Bronchus fibroblast of lung (primary cell): ENCODE measurements at places on chromosomes 5 and 9. TPM values are rescaled to one million over a fixed set of nuclear protein-coding genes. Genes with fewer than 3 reads are reported as not detected.

Gene TAF11L5
- not detected in 2 replicates for total RNA-seq

Gene PLAC8L1
- total RNA-seq = not detected in 2 replicates

Gene PCDHB9
- total RNA-seq = not detected in 2 replicates

Gene AK8
- 0.34 and 0.59 TPM in 2 replicates for total RNA-seq

Gene SPATA31C1
- total RNA-seq = not detected in 2 replicates

Gene FLT4
- total RNA-seq = under 0.01 and 0.45 TPM in 2 replicates

Gene NUTM2F
- total RNA-seq = not detected in 2 replicates

Gene INPP5E
- 10.0 and 11.9 TPM in 2 replicates for total RNA-seq

Gene SV2C
- total RNA-seq = not detected in 2 replicates

Gene GFRA3
- total RNA-seq = not detected in 2 replicates

Gene WDR38
- not detected in 2 replicates for total RNA-seq

Gene PCDH1
- 0.15 and 0.17 TPM in 2 replicates for total RNA-seq

Gene ANKRD55
- under 0.01 TPM in 1 of 2 replicates, not detected in the other for total RNA-seq

Gene IZUMO3
- not detected in 2 replicates for total RNA-seq

Gene UQCRQ
- total RNA-seq = 186 and 237 TPM in 2 replicates

Gene ADAMTSL2
- not detected in 2 replicates for total RNA-seq

Gene CAVIN4
- 0.15 and 0.17 TPM in 2 replicates for total RNA-seq

Gene CCL21
- not detected in 2 replicates for total RNA-seq

Gene AMBP
- total RNA-seq = not detected in 2 replicates

Gene CORO2A
- 1.5 and 2.1 TPM in 2 replicates for total RNA-seq

Gene ISOC1
- total RNA-seq = 16.2 and 18.2 TPM in 2 replicates

Gene ADRB2
- 1.9 and 2.5 TPM in 2 replicates for total RNA-seq

Gene IFNA8
- total RNA-seq = not detected in 2 replicates

Gene ANKRD18A
- total RNA-seq = under 0.01 TPM in 2 replicates

Gene UBTD2
- 16.4 and 20.3 TPM in 2 replicates for total RNA-seq

Gene TAF11L10
- not detected in 2 replicates for total RNA-seq

Gene PCDHA9
- total RNA-seq = not detected in 2 replicates

Gene GPR150
- total RNA-seq = 0.34 and 0.59 TPM in 2 replicates

Gene FOXD4L6
- under 0.01 TPM in 1 of 2 replicates, not detected in the other for total RNA-seq

Gene CCDC183
- under 0.01 TPM in 1 of 2 replicates, not detected in the other for total RNA-seq

Gene F12
- total RNA-seq = 0.74 and 1.0 TPM in 2 replicates

Gene ANKRD31
- under 0.01 TPM in 2 replicates for total RNA-seq
